ENCODE measurements at places on chromosomes 4 and X.

DNA sequence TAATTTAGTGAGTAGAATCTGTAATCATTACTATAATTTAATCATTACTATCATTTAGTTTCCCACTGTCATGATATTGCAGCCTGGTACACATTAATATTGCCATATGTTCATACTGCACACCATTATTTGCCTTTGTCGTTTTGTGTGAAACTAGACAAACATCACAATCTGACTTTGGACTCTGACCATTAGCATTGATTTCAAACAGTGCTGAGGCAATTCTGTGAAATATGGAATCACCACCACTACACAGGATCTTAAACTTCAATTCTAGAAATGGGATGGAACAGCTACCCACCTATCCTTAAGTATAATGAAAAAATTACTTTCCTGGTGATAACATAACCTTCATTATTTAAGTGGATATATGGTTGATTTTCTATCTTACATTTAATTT lies 98.3 kb downstream of the SORBS2 start:
- no peak for DNase-seq

DNA sequence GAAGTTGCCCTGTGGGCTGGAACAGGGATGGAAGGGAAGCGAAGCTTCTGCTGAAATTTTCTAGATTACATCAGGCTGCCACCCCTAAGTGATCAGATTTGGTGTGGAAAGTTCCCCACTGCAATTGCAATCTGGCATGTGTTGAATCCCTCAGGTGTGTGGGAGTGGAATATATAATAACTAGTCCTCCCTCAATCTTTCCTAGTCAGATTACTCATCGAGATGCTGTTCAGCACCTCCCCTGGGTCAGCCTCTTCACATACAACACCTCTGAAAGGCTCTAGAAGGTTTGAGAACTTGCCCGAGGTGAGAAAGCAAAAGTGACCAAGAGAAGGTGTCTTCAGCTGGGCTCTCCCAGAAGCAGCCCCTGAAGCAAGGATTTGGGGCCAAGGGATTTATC lies 336.8 kb downstream of the BCOR start:
- DNase-seq, result no peak

DNA sequence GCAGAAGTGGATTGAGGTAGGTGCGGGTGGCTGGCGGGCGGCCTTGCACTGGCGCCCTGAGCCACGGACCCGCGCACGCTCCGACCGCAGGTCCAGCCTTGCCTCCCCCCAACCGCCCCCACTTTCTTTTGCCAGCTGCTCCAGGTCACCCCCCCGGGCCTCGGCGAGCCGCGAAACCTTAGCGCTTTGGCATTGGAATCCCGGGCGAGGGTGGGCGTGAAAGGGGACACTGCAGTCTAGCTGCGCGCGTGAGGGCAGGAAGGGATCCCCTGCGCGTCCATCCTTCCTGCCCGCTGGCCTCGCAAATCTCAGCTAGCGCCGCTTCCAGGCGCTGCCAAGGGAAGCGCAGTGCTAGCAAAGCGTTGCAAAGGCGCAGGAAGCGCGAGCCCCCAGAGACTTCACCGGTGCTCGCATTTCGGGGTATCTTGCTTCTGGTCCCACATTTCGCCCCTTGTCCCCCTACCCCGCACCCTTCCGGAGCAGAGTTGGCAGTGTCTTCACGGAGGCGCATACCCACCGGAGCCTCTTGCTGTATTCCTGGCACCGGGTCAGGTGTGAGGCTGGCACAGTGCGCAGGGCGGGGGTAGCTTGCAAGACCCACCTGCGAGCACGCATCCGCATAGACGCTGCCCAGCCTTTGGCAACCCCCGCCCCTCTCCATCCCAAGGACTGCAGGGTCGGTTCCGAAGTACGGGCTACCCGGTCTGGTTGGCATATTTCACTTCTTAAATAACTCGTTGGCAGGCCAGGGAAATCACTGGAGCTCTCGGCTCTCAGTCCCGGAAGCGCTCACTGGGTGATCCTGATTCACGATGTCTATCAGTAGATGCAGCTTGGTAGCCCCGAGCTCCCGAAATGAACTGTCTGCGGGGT lies 104.4 kb downstream of the UCHL1 start:
- DNase-seq, result peak; percentile 10

DNA sequence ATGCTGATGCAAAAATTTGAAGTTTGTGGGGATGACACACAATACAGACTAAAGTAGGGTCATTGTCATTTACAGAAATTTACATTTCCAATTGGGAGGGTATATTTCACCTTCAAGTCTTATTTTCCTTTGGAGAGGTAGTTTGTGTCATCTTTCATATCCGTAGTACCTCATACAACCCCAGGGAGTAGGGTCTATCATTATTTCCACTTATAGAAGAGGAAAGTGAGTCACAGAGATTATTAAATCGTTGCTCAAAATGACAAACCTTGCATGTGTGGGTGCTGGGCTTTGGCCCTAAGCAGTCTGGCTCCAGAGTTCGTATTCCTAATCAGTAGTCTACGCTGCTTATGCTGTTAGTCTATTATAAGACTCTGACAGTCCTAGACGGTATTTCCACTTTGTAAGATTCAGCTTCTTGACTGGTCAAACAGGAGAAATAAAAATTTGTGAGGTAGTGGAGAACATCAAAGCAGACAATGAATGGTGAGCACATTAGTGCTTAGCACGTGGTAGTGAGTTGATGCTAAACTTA lies 516.5 kb downstream of the PCDH7 start:
- no peak for DNase-seq

DNA sequence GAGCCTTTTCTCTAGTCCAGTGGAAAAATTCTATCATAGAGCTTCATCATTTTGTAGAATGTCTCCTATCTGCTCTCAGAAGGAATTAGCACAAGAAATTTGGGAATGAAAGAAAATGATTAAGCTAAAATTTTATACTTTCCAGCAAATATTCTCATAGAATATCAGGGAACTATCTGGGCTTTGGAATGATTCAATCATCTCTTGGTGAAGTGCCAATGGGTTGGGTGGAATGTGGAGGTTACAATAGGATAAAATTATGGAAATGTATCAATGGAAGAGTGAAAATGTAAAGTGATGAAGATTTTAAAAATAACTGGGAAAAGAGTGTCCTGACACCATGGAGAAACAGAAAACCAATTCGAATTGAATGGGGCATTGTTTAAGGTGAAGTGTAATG lies 119.0 kb upstream of the MID1 start:
- DNase-seq, result no peak

DNA sequence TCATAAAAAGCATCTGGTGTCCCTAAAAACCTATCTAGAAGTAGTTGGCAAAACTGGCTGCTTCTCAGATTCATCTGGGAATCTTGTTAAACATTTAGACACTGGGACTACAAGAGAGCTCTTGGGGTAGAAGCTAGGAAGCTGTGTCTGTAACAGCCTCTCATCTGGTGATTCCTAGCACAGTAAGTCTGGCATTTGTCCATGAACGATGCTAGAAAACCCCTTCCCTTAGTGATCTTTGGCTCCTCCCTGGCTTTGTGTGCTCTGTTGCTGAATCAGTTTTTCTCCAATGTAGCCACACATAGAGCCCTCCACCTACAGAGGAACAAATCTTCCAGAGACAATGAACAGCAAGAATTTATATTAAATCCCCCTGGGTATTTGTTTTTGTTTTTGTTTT lies 951.7 kb upstream of the LCORL start:
- DNase-seq, result no peak

DNA sequence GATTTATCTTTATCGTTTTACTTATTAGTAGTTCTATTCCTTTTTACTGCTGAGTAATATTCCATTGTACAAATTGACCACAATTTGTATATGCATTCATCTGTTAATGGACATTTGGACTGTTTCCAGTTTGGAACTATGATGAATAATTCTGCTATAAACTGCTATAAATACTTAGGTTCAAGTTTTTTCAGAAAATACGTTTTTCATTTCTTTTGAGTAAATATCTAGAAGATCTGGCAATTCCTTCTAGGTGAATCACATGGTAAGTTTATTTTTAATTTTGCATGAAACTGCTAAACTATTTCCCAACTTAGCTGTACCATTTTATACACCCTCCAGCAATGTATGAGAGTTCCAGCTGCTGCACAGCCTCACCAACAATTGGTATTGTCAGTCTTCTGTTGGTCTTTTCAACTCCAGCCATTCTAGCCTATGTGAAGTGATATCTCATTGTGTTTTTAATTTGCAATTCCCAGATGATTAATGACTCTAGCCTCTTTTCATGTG lies 22.2 kb downstream of the LIN54 start:
- peak; percentile 91 for DNase-seq

DNA sequence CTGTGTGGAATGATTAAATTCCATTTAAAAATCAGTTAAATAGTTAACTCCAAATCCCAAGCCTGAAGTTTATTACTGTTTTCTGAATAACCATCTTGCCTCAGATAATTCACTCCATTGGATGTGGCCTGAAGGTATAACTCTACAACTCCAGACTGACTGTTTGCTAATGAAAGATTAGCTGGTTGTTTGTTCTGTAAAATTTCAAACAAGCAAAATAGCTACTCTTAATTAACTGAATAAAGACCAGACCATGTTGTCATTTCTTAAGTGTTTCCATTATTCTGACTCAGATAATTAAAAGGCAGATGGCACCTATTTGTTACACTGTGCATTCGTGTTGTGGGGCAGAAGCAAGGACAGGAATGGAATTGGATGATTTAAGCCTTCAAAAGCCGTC lies 78.5 kb upstream of the DDIT4L start:
- no peak for DNase-seq

DNA sequence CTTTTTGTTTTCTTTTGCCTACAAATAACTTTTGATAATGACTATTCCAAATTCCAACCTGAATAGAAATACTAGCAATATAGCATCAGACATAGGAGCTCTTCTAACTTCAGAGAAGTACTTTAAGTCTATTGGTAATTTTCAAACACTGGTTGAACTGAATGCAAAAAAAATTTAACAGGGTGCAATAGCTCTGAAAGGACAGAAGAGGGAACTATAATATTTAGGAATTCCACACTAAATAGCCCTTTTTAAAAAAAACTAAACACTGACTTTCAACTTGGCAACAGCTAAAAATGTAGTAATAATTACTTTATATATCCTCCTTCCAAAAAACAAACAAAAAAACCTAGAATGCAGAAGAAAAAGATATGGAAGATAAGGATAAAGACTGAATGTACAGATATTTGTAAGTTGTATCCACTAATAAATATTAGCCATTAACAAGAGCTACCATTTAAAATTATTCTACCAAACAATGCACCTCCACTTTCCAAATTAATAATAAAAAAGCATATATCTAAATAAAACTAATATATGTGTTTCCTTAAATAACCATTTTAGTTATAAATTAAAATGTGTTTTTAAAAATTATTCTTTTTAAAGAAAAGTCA lies 81.4 kb downstream of the FBXW7 start:
- DNase-seq, result peak; percentile 32

DNA sequence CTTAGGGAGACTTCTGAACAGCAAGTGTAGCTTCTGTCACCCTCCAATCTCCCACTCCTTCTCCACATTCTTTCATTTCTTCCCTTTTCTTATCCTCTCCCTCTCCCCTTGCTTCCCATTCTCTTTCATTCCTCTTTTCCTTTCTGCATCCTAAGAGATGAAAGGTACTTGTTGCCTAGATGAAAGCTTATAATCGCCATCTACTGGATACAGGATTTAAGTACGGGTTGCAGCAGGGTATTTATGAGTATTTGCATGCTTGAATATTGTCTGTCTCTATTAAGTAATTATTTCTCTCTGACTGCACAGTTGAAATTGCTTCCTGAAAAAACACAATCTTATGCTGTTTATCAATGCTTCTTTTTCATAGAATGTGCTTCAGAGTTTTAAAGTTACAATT lies 174.0 kb upstream of the TENT5D start:
- no peak for DNase-seq

- DNase-seq, result no peak
Observed at GRCh38 chr4:33058998-33059397, 2338.8 kb downstream of the PCDH7 start.

GRCh38 chrX:133923113-133923512 lies 62.3 kb downstream of the GPC3 start:
- no peak for DNase-seq

DNA sequence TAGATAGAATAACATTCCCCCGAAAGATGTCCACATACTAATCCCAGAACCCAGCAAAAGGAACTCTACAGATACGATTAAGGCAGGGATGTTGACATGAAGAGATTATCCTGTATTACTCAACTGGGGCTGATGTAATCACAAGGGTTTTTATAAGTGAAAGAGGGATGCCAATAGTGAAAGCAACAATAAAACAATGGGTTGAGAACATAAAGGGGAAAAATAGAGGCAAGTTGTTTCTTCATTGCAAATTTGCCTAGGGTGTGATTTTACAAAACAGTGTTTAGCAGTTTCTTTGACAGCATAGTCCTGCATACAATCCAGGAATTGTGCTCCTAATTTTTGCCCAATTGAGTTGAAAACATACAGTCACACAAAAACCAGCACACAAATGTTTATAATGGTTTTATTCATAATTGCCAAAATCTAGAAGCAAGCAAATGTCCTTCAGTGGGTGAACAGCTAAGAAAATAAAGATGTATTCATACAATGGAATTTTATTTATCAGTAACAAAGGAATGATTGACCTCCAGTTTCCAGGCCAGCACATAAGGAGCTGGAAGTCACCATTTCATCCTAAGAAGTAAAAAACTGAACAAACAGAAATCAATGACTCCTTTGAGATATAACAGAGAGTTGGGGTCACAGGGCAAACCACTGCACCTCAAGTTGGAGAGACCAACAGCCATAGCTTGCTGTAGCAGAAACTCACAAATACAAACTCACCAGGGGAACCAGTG lies 107.2 kb downstream of the CENPC start:
- DNase-seq, result peak; percentile 50

DNA sequence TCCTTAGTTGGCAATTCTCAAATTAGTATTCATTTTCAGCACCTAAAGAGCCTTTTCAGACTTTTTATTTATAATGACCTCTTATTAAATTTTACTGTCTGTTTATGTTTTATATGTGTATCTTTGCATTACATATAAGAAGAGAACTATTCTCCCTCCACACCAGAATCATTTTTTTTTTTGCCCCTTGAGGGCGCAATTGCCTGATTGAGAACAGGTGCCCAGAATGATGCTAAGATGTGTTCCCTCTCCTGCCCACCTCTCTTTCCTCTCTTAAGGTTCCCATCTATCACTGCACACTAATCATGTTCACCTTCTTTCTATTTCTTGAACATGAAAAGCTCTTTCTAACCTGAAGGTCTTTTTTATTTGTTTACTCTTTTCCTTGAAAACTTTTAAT lies 44.2 kb upstream of the ADAM29 start:
- no peak for DNase-seq

DNA sequence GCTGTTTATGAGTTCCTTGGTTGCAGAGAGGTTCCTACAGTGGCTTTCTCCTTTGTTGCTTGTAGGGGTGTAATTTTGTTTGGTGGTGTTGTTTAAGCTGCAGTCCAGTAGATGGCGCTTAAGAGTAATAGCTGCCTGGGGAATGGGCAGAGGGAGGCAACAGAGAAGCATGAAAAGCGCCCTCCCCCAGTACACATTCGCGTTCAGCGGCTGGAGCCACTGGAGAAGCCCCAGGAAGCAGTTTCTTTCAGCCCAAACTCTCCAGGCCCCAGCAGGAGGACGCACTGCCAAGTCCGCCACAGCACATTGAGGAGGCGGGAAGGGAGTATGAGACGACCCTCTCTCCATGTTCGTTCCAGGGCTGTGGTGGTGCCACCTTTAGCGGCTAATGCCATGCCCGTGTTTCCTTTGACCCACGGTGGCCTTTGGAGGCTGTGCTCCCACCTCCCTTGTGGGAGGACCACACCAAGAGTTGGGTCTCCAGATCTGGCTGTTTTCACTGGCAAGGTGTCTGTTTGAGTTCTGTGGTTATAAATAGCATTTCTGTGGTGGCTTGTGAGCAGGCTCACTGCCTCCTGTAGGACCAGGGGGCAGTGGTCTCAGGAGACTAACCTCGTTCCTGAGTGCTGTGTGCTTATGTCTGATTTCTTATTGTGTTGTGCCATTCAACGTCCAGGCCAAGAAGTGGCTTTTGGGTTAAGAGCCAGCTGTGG lies 252.3 kb downstream of the ARHGAP10 start:
- peak; percentile 30 for DNase-seq
